Mesangial cell (primary cell): ENCODE measurements at places on chromosomes 7 and 10. TPM values are rescaled to one million over a fixed set of nuclear protein-coding genes. Genes with fewer than 3 reads are reported as not detected.

CTAGE15 gene
- total RNA-seq = not detected in 2 replicates

C10orf53 gene
- not detected in 2 replicates for total RNA-seq

SLK gene
- 11.0 and 12.1 TPM in 2 replicates for total RNA-seq

IGFBP3 gene
- total RNA-seq = 56.2 and 173 TPM in 2 replicates
